ENCODE measurements at places on chromosomes 16 and 17.
A peak's percentile ranks its signal among the peaks of the same experiment; 100 is the strongest.

DNA sequence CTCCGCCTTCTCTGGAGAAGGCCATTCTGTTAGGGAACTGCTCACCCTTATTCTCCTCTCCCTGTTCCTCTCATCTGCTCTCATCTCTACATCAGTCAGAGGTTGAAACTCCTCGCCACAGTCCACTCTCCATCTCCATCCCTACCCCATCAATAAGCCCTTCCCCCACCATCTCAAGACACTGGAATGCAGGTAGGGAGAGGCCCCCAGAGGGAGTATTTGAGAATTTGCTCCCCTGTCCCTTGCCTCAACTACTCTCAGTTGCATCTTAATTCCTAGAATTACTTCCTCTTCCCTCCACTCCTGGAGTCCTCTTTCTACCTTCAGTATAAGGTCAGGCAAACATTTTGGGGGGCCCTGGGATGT lies 2.0 kb upstream of the AATF start:
- no peak for DNase-seq

GRCh38 chr17:65297384-65297783 lies 160.2 kb downstream of the RGS9 start:
- DNase-seq = peak; percentile 12

GRCh38 chr17:66375121-66375520 lies 72.7 kb downstream of the PRKCA start:
- no peak for DNase-seq

- DNase-seq = no peak
These were observed 5.6 kb downstream of the RFNG start for GRCh38 chr17:82045936-82046484.

GRCh38 chr16:19844945-19845641 lies 39.6 kb downstream of the GPRC5B start:
- no peak for DNase-seq

All from NCI-H82 (cell line).